Kidney tubule cell (primary cell): ENCODE measurements at places on chromosomes 7 and 10.
A peak's percentile ranks its signal among the peaks of the same experiment; 100 is the strongest.

DNA sequence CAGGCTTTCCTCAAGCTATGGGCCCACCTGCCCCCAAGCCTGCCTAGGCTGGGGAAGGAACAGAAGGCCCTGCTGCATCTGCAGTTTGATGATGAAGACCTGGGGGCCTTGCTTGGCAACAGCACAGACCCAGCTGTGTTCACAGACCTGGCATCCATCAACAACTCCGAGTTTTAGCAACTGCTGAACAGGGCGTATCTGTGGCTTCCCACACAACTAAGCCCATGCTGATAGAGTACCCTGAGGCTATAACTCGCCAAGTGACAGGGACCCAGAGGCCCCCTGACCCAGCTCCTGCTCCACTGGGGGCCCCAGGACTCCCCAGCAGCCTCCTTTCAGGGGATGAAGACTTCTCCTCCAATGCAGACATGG, 36.3 kb downstream of the CADPS2 start:
- no peak for DNase-seq

GRCh38 chr10:9102026-9102425, 1047.5 kb downstream of the GATA3 start:
- no peak for DNase-seq

GRCh38 chr7:32154797-32155196, 84.6 kb upstream of the PDE1C start:
- peak; percentile 50 for DNase-seq

DNA sequence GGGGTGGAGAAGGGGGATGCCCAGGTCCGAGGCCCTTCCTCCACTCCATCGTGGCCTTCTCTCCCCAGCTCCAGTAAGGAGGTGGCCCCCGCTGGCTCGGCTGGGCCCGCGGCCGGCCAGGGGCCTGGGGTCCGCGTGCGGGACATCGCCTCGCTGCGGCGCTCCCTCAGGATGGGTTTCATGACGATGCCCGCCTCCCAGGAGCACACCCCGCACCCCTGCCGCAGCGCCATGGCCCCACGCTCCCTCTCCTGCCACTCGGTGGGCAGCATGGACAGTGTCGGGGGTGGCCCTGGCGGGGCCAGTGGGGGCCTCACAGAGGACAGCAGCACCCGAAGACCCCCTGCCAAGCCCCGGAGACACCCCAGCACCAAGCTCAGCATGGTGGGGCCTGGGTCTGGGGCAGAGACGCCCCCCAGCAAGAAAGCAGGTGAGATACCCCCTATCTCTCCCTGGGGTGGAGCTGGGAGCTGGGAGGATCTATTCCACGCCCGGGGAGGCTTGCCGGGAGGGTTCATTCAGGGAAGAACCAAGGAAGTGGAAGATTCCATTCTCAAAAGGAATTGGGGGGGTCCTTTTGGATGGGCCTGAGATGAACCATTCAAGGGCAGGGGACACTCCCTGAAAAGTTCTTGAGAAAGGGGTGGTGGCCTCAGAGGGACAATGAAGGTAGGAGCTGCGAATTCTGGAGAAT, 3.2 kb downstream of the NYAP1 start:
- DNase-seq: peak; percentile 30

GRCh38 chr7:139559364-139560105, 36.0 kb downstream of the CLEC2L start:
- no peak for DNase-seq

DNA sequence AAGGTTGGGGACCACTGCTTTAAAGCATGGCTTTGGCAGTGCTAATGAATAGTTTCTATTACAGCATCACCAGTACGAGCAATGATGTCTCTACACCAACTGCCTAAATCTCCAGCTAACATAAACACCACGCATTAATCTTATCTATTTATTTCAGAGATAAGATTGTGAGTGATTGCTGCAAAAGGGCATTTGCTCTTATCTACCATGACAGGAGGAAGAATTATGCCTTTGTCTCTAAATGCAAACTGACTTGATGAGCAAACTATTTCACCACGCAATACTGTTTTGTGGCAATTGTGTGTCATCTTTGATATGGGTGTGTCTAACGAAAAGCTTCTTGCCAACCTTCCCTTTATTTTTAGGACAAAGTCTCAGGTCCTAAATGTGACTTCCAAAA, 684.9 kb downstream of the SORCS1 start:
- no peak for DNase-seq

GRCh38 chr7:13017333-13017857, 330.0 kb downstream of the ARL4A start:
- DNase-seq: peak; percentile 35

DNA sequence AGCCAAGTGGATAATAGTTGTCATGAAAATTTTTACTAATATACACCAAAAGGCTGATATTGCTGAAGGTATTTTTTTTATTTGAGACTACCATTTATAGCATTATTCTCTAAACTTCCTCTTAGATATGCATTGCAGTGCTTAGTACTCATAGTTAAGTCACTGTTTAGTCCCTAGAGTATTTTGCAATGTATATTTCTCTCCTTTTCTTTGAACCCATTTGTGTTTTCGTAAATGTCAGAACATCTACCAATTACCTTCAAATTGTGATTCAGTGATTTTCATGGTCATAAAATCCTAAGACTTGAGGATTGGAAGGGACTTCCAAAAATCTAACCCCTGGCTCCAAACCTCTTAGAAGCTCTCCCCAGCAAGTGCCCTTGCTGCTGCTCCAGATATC, 21.5 kb upstream of the CYP26C1 start:
- no peak for DNase-seq

DNA sequence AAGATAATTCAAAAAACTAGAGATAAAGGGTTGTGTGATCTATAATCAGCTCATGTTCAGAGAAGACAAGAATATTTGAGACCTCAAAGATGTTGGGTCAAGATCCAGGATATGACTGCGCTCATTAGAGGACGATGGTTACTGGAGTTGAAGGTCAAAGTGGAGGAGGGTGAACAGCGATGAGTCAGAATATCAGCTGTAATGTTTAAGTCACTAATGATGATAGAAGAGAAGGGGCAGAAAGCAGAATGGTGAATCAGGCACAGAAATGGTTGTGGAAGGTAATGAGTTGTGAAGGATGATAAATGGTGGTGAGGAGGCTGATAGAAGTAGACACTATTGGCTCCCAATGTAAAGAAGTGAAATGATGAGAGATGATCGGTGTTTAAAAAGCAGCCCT, 540.3 kb downstream of the INHBA start:
- peak; percentile 49 for DNase-seq

DNA sequence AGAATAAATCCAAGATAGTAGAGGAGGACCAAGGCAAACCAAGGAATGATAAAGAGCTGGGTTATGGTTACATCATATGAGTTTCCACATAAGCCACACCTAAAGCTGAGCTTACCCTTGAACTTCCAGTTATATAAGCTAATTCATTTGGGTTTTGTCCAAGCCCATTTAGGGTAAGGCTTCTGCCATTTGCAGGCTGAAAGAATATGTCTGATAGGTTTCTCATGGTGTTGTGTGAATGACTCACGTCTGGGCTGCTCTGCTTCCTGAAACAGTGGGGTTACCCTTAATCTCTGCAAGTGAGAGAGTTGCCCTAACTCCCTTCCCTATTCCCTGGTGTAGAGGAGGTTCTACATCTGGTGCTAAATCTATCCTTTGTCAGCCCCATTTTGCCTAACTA, 60.8 kb downstream of the PTTG1IP2 start:
- DNase-seq: peak; percentile 48

DNA sequence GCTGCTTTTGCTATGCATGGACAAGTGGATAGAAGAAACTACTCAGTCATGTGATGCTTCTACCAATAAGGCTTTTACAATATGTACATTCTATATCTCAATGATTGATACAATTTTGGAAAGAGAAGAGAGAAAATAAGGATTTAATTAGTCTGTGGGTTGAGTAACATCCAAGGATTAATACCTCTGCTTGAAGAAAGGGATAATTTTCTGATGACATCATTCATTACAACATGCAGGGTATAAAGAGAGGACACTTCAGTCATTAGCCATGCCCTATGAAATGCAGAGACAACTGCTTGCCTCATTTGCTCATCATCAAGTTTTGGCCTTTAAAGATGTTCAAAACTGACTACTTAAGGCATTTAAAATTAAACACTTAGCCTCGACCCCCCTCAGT, 237.3 kb downstream of the AHR start:
- DNase-seq: no peak

DNA sequence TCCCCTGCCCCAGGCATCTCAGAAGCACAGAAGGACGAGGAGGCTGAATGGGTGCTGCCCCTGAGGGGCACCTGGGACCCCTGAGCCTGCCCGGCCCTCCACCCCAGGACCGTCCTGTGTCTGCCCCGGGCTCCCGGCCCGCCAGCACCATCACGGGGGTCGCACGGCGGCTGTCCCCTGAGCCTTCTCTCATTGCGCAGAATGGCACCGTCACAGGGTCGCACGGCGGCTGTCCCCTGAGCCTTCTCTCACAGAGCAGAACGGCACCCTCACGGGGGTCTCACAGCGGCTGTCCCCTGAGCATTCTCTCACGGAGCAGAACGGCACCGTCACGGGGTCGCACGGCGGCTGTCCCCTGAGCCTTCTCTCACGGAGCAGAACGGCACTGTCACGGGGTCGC, 31.5 kb downstream of the FAM20C start:
- DNase-seq: no peak

- no peak for DNase-seq
Observed at GRCh38 chr10:2556883-2557282, 510.5 kb upstream of the PFKP start.

GRCh38 chr10:86264481-86265231, 101.9 kb downstream of the GRID1 start:
- no peak for DNase-seq

- no peak for DNase-seq
Observed at GRCh38 chr10:71771204-71771603, 2.1 kb downstream of the VSIR start.

GRCh38 chr10:26721561-26721960, 24.1 kb downstream of the PDSS1 start:
- no peak for DNase-seq

- no peak for DNase-seq
Observed at GRCh38 chr7:128360359-128360678, 1.2 kb downstream of the PRRT4 start.

DNA sequence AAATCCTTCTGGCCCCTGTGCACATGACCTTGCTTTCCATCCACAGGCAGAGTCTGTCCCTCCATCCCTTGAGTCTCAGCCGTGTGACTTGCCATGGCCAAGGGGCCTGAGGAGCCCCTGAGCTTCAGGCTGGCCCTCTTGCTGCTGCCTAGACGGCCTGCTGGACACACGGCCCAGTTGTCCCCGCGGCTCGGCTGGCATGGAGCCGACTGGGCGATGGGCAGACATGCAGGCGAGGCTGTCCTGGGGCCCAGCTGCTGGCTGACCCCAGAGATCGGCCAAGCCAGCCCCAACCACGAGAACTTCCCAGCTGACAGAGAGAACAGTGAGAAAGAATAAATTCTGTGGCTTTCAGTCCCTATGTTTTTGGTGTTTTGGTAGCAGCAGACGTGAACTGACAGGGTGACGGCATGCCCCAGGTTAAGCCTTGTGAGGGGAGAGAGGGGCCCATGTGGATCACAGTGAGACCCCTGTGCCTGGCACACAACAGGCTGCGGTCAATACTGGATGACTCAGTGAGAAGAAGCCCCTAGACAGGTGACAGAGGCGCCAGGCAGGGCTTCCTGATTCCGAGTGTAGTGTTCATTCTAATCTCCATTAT, 11.7 kb downstream of the PRKAG2 start:
- DNase-seq: no peak

DNA sequence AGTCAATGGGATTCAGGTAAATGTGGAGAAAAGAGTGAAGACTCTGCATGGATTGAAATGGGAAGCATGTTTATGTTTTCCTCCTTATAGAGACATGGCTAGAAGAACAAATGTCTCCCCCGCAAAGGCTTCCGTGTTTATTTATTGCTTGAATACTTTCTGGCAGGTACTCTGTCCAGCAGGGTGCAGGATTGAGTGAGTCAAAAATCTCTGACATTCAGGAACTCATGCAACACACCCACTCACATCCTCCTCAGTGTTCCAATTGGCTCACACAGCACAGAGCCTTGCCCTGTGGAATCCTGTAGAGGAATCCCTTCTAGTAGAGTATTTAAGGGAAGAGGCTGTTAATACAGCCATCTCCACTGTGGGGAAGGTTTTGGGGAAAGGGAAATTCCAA, 290.3 kb upstream of the VWC2 start:
- DNase-seq: peak; percentile 50

DNA sequence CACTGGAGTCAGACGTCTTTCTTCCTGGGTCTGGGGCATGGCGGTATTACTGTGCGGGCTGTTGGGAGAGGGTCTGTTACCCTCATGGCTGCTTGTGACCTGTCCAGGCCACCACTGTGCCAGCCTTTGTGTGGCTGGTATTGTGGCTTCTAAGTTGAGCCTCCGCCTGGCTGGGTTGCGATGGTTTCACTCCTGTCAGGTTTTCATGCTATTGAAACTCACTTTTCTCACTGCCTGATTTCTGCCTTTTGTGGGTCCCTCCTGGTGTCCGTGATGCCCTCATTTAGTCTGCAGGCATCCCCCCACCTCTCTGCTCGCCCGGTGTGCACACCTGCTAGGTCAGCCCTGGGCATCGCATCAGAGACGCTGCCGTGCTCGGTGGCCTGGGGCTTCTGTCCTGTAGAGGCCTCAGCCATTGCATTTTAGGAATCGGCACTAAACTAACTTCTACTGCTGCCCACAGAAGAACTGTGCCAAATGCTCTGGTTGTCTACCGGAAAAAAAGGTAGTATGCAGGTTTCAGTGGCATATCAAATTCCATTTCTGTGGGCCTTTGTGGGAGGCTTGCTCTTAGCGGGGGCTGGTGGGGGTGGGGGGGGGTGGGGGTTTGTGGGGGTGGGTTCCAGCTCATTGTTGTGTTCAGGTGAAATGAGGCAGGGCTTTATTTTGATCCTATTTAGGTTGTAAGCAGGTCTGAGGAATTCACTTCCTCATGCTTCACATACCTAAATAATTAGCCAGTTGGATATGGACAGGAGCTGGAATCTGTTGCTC, 64.3 kb downstream of the MGMT start:
- DNase-seq: peak; percentile 94

DNA sequence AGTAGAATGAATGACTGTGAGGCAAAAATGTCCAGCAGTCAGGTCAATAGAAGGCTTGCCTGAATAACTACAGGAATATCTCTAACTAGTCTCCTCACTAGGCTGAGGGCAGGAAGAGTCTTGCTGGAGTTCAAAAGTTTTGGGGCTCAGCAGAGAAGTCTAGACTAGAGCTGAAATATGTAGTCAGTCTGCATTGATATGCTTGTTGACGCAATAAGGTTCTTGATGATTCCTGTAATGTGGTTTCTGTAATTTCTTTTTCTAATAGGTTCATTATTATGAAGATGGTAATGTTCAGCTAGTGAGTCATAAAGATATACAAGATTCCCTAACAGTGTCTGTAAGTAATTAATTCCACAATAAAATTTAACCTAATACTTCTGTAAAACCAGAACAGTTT, 41.5 kb upstream of the ST7 start:
- no peak for DNase-seq
